ENCODE measurements at places on chromosomes 5 and 9.

GRCh38 chr9:80649496-80649895 lies 1039.9 kb downstream of the TLE1 start:
- no peak for DNase-seq

- no peak for DNase-seq
These were observed 126.0 kb downstream of the STK32A start for GRCh38 chr5:147360816-147361215.

DNA sequence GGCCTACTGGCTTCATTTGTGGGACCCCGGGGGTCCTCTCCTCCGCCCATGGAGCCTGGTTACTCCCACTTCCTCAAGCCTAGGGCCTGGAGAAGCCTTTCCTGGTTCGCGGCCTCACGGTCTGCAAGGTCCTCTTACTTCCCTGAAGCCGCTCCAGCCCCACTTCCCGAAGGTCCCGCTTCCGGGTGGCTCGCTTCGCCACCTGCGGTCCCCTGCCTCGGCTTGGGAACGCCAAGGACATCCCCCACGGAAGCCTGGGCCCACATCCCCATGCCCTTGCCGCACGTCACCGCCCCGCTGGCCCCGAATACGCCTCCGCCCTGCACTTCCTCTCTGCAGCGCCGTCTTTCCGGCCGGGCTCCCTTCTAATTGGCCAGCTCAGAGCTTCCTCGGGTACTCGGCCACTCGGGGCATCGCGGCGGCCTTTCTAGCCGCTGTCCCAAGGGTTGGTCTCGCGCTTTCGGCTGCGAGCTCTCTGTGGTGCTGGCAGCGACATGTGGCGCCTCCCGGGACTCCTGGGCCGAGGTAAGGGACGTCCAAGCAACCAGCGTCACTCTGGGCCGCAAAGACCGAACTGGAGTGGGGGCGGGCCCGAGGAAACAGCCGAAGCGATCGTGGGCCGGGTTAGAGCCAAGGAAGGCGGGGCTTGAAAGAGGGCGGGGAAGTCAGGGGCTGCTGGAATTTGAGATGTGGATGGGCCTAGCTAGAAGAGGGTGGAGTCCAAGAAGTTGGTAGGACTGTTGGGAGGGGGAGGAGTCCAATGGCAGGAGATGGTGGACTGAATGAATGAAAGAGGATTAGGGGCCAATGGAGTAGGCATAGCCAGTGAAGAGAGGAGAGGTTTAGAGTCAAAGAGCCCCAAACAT lies at the start of gene DELE1:
Gene DELE1 (plus strand): TSS at position 424 of the 866 bp plus-strand sequence. CDS start 71 bp downstream, at position 495.
- DNase-seq, result peak; percentile 88

- DNase-seq, result no peak
These were observed 18.1 kb upstream of the RGMB start for GRCh38 chr5:98755406-98755805.

DNA sequence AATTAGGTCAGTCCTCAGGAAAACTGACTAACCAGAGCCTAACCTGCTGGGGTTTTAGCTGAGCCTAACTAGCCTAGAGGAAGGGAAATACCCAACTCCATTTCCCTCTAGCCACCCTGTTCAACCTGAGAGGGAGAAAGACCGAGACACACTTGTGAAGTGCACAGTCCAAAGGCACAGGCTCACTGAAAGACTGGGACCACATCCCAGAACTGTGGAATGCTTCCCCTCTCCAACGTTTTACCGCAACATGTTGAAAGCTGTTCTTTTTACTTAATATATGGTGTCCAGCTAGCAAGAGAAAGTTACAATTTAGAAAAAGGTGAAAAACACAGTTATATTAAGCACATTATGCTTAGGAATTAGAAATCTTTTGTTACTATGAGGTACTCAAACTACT lies 76.8 kb upstream of the SIMC1 start:
- no peak for DNase-seq

- DNase-seq, result no peak
These were observed 6.0 kb downstream of the RALGDS start for GRCh38 chr9:133114886-133115603.

DNA sequence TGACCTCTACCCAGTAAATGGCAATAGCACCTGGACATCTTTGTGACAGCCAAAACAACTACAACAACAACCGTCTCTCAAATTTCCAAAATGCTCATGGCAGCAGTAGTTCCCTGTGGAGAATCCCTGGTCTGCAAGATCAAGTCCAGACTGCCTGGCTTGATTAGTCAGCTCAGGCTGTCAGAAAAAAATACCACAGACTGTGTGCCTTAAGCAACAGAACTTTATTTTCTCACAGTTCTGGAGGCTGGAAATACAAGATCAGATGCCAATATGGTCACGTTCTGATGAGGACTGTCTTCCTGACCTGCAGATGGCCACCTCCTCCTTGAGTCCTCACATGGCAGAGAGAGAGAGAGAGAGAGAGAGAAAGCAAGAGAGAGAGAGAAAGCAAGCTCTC lies 52.3 kb upstream of the MOCS2 start:
- no peak for DNase-seq

DNA sequence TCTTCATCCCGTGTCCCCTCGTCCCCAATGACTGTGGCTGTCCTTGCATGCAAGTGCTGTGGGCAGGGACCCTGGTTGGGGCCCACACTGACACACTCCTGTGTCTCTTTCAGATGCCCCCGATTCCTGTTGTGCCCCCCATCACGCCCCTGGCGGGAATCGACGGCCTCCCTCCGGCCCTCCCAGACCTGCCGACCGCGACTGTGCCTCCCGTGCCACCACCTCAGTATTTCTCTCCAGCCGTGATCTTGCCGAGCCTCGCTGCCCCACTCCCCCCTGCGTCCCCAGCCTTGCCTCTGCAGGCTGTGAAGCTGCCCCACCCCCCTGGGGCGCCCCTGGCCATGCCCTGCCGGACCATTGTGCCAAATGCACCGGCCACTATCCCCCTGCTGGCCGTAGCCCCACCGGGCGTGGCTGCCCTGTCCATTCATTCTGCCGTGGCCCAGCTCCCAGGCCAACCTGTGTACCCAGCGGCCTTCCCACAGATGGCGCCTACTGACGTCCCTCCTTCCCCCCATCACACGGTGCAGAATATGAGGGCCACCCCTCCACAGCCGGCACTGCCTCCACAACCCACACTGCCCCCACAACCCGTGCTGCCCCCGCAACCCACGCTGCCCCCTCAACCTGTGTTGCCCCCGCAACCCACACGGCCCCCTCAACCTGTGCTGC lies 75.0 kb downstream of the WNK2 start:
- DNase-seq, result no peak

- DNase-seq, result no peak
These were observed 16.4 kb downstream of the CD274 start for GRCh38 chr9:5466766-5467165.

DNA sequence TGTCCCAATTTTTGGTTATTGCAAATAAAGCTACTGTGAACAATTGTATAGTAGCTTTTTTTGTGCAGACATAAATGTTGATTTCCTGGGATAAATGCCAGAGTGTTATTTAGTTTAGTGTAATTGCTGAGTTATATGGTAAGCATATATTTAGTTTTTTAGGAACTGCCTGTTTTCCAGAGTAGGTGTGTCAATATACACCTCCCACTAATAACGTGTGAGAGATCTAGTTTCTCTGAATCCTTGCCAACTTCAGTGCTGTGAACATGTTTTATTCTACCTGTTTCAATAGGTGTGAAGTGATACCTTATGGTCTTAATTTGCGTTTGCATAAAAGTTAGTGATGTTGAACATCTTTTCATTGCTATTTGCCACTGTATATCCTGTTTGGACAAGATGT lies 9.1 kb upstream of the OR2S2 start:
- no peak for DNase-seq

GRCh38 chr5:55218967-55219366 lies 8.1 kb downstream of the MCIDAS start:
- DNase-seq, result no peak

DNA sequence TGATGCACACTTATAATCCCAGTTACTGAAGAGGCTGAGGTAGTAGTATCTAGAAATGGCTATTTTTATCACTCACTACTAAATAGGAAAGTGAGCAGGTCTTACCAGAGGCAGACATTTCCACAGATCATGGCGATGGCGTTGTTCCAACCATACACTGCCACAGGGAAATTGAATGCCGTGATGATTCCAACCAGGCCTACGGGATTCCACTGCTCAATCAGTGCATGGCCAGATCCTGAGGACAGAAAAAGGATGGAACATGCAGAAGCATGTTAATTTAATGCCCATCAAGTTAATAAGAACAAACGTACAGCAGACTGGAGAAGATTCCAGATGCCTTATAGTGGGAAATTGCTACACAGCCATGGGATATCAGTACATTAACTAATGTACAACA lies 18.0 kb downstream of the ALDH7A1 start:
- DNase-seq, result no peak

GRCh38 chr5:81698813-81699212 lies 52.1 kb downstream of the SSBP2 start:
- DNase-seq, result no peak

DNA sequence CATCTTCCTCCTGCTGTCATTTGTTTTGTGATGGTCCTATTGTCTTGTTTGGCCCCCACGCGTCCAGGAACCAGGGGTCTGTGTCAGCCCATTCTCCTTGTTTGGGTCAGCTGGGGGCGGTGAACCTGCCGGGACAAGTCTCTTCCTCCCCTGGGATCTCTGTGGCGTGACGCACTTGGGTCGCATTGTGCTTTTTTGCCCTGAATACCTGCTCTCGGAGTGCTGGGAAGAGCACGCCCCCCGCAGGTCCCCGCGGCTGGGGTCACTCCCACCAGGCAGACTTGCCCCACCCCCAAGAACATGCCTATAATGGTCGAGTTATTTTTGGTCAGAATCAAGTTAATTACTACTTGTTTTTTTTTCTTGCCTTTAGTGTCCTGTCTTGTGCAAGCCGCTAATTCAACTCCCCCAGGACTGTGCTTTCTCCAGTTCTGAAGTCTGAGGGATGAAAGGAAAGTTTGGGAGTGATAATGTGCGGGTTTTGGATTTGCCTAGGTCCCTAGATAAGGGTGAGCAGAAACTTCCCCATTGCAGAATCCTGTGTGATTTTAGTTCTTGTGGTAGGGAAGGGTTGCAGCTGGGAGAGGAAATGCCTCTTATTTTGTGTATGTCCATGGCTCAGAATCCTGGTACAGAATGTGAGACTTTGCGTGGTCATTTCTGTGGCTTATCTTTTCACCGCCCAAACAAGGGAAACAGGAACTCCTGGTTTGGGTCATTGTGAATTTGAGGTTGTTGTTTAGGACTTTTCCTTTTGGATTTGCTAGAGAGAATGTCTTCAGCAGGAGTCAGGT lies 789 bp downstream of the ACER2 start:
- DNase-seq, result peak; percentile 16

DNA sequence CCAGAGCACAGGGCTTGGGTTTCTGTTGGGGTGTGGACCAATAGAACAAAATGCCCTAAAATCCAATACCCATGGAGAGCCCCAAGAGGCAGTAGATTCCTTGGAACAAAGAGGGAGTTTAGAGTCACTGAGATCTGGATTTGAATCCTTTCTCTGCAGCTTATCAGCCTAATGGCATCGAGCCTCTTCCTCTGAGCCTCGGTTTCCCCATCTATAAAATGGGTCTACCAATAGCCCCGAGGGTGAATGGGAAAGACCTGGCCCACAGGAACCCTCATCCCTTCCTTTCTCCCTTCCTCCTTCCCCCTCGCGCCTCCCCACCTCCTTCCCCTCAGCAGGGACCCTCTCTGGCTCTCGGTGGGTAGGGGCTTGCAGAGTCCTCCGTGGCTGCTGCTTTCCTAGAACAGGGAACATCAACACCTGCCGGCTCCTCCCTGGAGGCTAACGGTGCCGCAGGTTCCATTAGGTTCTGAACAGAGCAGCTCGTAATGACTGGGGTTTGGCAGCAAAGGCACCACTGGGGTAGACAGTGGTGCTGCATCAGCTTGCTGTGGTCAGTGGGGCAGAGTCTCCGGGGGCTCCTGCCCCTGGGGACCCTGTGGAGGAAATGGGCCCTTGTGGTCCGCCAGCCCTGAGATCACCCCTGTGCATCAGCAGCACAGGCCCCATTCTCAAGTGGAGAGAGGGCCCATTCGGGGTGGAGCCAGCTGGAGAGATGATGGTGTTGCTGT lies 40.3 kb downstream of the NEK6 start:
- no peak for DNase-seq
